ENCODE measurements at places on chromosomes 1 and 21.

- no peak for DNase-seq
Measured at GRCh38 chr1:156641761-156642264, at the start of gene BCAN. BCAN (plus strand) TSS chr1:156642117; CDS start chr1:156646055, 3,938 bp downstream.

DNA sequence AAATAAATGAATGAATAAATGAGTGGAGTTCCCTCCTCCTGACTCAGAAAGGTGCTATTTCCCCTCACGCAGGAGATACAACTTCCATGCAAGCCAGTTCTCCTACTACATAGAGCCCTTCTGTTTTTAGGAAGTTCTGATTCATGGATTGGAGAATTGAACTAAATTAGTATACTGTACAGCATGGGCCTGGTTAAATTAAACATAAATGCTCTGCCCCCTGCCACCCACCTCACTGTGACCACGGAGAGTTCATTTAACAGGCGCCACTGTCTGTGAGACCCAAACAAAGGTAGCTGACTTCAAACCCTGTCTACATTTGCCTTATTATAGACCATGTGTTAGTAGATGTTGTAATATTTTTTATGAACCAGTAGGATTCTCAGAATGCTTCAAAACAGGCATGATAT lies 9.1 kb upstream of the IRF2BP2 start:
- no peak for DNase-seq

DNA sequence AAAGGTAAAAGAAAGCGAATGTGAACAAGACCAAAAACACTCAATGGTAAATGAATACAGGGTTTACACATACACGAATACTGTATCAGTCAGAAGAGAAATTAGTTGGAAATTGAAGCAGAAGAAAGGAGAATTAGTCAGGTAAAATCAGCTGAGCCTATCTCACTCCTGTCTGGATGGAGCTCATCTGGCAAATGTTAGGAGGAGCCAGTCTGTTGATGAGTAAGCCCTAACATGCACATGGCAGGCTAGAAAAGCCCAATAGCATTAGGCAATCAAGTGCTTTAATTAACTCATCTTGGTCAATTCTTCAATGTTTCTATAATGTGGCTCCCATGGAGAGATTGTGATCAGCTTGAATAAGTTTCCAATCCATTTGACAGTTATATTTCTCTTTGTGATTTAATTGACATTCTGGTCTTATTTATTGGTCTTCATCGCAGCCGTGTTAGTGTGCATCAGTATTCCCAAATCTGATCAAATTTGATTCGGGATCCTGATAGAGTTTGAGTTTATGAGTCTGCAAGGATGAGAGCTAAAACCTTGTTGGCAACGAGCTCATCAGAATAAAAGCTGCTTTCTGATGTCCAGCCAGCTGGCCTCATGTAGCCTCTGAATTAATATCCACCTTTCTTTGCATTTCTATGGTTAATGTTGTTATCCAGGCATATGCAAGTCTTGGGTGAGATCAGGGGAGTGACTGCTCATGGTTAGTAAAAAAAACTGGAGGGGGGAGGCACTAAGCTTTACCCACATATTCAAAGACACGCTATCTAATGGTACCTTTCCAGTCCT lies 22.1 kb upstream of the KCNA10 start:
- no peak for DNase-seq

GRCh38 chr1:57916041-57916440 lies 492.2 kb upstream of the DAB1 start:
- DNase-seq: no peak

DNA sequence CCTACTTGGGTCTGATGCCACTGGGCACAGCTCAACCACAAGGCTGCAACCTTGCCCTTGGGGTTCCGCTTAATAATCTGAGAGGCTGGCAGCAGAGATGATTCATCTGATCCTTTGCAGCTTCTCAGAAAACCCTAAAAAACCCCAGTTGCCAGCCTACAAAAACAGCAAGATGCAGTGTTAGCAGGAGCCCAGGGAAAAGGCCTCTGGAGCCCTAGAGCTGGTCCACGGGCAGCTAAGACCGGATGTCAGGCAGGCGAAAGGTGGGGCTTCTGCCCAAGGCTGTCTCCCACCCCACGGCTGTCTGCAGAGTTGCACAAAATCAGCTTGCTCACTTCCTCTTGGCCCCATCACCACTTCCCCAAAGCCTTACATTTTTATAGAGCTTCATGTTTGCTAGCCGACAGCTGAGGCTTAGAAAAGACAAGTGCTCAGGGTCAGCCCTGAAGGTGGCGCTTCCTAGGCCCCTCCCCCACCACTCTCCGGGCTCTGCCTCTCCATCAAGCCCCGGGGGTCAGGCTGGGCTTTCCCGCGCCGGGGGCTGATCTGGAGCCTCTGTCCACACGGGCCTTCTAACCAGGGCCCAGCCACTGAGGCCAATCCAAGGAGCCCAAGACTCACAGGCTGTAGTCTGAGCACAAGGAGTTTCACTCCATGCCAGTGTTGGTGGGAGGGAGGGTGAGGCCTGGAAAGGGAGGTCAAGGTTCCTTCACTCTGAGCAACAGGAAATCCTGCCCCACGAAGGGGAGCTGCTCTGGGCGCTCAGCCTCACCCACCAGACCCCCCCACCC lies 4.2 kb upstream of the ADORA3 start:
- DNase-seq: peak; percentile 26

All from GM04504 (cell line).